Posterior cingulate gyrus (tissue), 11 donors: ENCODE measurements at places on chromosomes 4 and X.

DNA sequence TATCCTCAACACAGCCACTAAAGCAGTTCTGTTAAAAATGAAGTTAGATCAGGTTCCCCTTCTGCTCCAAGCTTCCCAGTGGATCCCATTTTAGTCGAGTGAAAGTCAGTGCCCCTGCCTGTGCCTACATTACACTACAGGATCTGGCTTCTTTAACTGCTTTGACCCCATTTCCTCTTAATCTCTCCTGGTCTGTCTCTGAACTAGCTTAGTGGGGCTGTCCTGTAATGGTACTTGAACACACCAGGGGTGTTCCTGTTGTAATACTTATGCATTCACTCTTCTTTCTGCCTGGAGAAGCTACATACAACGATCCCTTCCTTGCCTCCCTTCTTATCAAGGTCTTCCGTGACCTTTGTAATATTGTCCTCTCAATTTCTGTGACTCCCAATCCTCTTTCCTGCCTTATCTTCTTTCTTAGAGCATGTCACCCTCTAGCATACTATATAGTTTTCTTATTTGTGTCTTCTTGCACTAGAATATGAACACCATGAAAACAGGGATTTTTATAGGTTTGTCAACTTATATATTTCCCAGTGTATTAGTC is 16.7 kb downstream of the ARSJ start:
- no peak for DNase-seq

- no peak for DNase-seq
These were observed 16.6 kb upstream of the HPGD start for GRCh38 chr4:174538876-174539250.

- no peak for DNase-seq
These were observed 368.7 kb downstream of the BCOR start for GRCh38 chrX:39728852-39729598.

GRCh38 chr4:48483777-48484493 is 792 bp downstream of the SLC10A4 start:
- no peak for DNase-seq

GRCh38 chrX:20434986-20435385 is 168.3 kb upstream of the RPS6KA3 start:
- DNase-seq = no peak
